Iris pigment epithelial cell (primary cell): ENCODE measurements at places on chromosomes 5 and 9.

DNA sequence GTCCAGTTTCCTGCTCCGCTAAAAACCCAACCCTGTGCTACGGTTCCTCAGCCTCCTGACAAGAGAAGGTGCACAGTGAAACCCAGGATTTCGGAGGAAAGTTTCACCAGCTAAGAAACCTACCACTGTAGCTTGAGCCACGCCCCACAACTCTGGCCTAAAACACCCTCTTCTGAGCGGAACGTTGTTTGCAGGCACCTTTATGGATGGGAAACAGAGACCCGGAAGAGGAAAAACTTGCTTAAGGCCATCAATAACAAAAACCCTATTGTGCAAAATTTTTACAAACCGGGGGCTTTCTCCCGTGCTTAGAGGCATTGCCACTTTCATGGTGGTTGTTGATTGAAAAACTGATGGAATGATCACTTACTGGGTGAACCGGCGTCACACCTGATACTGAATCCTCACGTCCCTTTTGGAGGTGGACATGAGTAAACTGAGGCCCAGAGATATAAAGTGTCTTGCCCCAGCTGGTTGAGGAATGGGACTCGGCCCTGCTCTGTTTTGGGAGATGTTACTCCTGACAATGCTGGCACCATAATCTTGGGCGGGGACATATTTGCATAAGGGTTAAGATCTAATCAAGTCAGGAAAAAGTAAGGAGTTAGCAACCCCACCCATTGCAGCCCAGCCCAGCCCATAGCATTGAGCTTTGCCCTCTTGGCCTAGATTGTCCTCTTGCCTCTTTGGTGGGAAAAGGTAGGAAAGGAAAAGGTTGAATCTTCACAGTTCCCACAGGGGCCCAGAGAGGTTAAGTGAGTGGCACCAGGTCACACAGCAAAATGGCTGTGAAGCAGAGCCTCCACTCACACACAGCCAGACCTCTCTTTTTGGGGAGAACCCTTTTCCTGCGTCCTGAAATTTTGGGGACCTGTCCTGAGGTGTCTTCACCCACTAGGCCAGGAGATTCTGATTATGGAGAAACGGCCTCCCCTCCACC is 23.2 kb upstream of the PTGS1 start:
- peak; percentile 44 for DNase-seq

- no peak for DNase-seq
Measured at GRCh38 chr9:130598188-130598587, 18.8 kb downstream of the FUBP3 start.

GRCh38 chr9:71774920-71775319 is 6.6 kb upstream of the CEMIP2 start:
- DNase-seq: no peak

- DNase-seq: no peak
Measured at GRCh38 chr9:87068177-87068840, 121.0 kb upstream of the GAS1 start.

GRCh38 chr9:90848866-90849265 is 47.2 kb downstream of the SYK start:
- no peak for DNase-seq

DNA sequence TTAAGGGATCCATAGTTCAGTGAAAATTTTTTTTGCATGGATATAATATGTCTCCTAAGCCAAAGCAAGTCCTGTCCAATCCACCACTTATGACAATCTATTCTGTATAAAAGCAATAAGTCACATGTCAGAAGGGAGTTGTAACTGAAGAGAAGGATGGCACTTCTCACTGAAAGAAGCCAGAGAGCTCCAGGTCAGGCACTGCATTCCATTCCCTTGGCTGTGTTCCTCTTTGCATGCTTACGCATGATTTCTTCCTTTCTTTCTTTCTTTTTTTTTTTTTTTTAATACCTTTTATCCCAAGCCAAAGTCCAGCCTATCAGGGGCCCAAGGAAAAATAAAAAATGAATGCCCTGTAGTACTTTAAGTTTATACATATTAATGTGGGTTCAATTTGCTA is 39.8 kb downstream of the MAMDC2 start:
- no peak for DNase-seq

GRCh38 chr5:9362600-9362999 is 183.3 kb downstream of the SEMA5A start:
- DNase-seq: no peak

DNA sequence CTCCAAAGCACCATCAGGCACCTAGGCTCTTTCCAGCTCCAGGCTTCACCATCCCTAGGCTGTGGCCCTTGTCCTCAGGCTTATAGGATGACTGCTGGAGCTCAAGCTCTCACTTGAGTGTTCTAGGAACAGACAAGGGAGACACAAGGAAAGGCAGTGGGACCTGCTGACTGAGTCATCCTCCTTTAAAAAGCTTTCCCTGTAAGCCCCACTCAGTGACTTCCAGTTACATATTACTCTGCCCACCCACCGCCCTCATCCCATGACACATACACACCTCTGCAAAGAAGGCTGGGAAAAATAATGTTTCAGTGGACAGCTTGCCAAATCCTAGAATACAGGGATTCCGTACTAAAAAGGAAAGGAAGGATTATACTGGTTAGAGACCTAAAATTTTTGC is 154.2 kb upstream of the ZNF366 start:
- DNase-seq: peak; percentile 44

DNA sequence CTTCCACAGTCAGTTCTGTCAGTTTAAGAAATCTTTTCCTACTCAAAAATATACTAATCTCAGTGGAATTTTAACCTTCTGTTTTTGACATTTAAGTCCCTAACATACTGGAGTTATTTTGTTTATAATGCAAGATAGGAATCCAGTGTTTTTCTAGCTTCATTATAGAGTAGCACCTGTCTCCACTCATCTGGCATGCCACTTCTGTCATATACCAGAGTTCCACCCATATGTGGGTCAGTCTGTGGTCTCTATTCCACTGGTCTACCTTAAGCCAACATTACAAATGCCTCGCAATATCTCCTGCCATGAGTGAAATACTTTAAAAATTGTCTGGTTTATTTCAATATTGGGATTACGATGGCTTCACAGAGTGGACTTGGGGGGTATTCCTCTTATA is 42.9 kb downstream of the RNF145 start:
- DNase-seq: no peak

GRCh38 chr9:75911390-75911789 is 20.9 kb downstream of the PCSK5 start:
- DNase-seq: no peak
